NCI-H2029 (cell line): ENCODE measurements at places on chromosomes 16 and 17.
A peak's percentile ranks its signal among the peaks of the same experiment; 100 is the strongest.

GRCh38 chr17:29376667-29377270, 13.4 kb upstream of the TAOK1 start:
- DNase-seq: no peak

DNA sequence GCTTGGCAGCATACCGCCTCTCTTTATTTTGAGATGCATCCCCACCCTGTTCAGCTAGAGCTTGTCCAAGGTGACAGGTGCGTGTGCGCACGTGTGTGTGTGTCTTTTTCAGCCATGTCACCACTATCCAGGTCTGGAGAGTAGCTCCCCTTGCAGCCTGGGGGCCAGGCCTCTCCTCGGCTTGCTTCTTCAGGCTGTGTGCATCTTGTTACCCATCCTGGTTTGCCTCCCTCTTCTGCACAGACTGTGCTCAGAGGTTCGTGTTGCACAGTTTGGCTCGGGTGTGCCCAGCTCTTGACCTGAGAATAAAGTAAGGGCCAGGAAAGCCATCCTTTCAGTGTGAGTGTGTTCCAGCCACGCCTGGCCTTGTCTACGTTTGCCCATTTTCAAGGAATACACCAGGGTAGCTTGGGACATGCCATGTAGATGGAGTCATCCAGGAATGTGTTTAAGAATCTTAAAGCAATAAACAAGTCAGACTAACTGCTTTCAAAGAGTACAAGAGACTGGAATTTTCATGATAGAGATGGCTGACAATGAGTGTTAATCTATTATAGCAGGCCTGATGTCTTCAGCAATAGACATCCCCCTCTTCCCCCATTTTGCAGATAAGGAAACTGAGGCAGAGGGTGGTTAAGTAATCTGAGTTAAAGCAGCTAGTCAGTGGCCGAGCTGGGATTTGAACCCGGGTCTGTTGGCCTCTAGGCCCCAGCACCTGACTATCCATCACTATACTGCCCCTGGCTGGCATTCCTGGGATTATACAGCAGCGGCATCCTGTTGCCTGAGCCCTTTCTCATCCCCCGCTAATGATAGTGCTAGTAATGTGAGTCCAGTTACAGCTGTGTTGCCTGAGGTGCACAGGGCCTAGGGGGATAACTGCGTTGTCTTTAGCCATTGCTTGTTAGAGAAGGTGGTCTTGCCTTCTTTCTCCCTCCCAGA, 77.9 kb downstream of the KSR1 start:
- DNase-seq: no peak

DNA sequence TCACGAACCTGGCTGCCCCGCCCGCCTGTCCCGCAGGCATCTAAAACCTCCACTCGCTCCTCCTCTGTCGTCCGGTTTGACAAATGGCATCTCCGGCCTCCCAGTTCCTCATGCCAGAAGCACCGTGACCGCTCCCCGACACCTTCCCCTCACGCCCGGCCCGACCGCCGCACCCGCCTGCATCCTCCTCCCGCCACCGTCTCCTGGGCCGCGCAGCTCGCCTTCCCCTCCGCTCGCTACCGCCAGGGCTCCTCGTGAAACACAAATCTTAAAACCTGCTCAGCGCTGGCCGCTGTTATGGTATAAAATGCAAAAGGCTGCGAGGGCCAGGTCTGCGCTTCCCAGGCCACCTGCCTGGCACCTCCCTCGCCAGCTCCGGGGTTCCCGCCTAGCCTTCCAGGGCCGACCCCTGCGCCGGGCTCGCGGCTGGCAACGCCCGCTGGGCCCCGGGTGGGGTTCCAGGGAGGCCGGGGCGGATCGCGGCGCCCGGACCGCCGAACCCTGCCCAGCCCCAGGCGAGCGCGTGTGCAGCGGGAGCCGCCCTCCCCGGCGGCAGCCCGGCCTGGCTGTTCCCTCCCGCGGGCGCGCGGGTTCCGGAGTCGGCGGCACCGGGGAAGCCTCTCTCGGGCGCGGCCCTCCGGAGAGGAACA, 488 bp downstream of the SPSB3 start:
- no peak for DNase-seq

- DNase-seq: no peak
Observed at GRCh38 chr16:29314292-29314934, 92.1 kb downstream of the NPIPB11 start.

- no peak for DNase-seq
Observed at GRCh38 chr17:7132511-7133094, 18.0 kb upstream of the ASGR2 start.

DNA sequence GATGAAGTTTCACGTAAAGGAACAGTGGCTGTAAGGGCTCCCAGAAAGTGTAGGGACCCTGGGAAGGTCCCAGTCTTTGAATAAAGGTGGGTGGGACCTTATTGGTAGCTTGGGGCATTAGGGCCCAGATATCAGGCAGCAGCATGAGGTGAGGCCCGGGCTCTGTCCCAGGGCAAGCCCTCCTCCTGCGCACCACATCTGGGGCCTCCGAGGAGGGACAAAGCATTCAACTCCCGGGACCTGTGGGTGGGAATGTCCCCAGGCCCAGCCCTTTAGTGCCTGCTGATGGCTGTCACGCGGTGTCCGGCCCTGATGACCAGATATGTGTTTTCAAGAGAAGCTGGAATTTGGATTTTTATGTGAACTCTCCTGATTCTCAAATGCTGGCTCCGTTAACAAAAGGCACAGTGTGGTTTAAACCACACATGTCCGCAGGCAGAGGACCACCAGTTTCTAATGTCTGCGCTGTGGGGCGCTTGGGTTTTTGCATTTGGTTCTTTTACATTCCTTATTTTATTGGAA, 30.4 kb downstream of the RAI1 start:
- DNase-seq: no peak

DNA sequence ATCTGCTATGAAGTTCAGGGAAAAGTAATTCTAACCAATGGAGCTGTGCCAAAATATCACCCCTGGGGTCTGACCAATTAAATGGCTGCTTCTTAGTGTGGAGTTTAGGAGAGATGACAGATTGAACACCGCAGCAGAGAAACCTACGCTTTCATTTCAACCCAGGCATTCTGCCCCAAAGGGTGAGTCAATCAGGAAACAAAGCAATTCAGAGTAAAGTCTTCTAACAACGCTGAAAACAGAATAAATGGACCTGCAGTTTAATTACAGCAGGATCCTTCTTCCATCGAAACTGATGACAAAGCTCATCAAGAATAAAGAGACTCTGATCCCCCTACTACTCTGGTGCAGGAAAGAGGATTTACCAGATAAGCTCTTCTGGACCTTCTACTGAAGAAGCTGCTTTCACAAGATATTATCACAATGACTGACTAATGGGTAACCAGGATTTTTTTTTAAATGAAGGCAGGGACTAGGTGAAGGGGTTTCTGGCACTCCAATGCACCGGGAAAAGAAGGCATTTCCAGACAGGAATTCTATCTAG, 16.7 kb downstream of the RFFL start:
- no peak for DNase-seq

DNA sequence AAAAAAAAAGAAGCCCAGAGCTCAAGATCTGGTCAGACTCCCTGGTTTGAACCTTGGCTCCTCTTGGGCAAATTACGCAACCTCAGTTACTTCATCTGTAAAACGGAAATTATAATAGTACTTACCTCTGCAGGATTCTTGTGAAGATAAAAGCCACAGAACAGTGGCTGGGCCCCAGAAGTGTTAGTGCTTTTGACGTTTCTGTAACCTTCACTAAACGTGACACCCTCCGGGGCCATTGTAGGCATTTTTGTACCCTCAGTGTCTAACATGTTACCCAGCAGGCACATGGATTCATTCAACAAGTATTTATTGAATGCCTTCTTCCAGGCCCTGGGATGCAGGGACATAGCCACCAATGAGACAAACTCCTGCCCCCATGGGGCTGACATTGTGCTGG, 58.0 kb downstream of the PITPNC1 start:
- no peak for DNase-seq

DNA sequence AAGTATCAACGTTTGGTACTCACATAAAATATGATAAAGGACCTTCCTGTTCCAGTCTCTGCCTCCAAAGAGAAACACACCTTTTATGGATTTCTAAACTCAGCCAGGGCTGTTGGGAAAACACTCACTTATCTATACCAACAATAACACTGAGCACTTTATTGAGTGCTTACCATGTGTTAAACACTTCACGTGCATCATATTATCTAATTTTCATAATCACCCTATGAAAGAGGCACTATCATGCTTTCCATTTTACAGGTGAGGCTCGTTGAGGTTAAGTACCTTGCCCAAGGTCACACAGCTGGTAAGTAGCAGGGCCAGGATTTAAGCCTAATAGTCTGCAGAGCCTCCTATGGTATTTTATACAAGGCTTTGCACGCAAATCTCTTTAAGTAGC, 251.5 kb upstream of the SOX9 start:
- peak; percentile 11 for DNase-seq

- DNase-seq: no peak
Observed at GRCh38 chr17:74690409-74690825, 22.3 kb downstream of the CD300LF start.

- DNase-seq: no peak
Observed at GRCh38 chr16:48538746-48539484, 71.1 kb downstream of the N4BP1 start.

DNA sequence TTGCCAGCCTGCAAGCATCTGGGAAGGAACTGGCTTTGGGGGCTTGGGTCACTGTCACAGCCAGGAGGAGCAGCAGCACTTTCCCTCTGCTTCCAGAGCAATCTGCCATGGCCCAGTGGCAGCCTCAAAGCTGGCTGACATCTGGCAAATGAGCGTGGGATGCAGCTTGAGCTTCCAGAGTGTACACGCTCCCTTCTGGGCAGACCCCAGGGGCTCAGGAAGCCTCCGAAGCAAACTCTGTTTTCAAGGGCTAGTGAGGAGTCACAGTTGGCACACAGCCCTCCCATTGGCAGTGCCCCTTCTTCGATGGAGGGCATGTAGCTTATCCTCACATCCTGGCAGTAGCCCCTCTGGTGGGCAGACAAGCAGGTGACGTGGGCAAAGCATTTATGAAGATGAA, 249.6 kb downstream of the ENGASE start:
- DNase-seq: no peak

- DNase-seq: no peak
Observed at GRCh38 chr16:65005696-65006095, 116.2 kb downstream of the CDH11 start.

DNA sequence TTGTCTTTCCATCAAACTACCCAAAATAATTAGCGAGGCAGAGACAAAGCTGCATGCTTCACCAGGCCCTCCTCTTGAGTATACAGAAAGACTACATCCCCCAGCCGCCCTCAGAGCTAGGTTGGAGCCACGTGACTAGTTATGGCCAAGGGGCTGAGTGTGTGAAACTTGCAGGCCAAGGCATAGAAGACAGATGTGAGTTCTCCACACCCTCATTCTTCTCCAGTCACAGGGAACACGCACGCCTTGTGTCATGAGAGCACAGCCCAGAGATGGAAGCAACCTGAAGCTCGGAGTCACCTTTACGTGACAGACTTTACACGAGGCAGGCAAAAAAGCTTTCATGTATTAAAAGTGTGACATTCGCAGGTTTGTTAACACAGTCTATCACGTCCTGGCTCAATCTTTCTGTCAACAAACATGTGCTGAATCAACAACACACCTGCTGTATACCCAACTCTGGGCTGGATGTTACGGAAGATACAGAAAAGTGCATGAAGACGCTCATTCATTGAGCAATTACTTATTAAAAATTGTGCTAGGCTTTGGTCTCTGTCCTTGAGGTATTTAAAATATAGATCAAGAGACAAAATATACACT, 38.3 kb downstream of the STX8 start:
- DNase-seq: no peak

GRCh38 chr17:77577491-77577890, 381.0 kb upstream of the TNRC6C start:
- no peak for DNase-seq

DNA sequence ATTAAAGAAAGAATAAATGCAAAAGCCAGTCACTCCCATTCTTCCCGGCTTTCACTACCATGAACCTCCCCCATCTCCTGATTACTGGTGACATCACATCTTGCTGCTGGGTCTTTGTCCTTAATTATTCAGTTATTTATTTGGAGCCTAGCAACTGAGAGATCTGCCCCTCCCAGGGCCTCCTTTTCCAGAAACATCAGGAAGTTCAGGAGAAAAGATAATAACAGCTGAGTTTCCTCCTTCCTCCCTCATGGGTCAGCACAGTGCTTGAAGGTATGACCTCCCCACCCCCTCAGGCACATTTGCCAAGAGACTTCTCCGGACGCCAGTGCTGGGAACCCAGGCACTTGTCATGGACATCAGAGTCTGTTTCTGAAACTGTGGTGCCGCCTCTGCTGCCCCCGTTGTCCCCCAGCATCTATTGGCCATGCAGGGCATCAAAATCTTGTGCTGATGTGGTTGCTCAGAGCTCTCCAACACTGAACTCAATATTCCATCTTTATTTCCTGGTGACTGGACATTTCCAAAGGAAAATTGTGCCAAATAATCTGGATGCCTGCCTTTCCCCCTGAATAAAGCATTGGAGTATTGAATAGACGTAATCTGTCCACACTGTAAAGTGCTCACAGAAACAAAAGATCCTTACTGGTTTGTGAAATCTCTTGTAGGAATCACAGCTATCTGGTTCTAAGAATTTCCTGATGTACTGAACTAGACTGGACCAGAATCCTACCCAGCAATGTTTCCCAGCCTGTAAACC, 71.8 kb downstream of the ZNF18 start:
- no peak for DNase-seq

DNA sequence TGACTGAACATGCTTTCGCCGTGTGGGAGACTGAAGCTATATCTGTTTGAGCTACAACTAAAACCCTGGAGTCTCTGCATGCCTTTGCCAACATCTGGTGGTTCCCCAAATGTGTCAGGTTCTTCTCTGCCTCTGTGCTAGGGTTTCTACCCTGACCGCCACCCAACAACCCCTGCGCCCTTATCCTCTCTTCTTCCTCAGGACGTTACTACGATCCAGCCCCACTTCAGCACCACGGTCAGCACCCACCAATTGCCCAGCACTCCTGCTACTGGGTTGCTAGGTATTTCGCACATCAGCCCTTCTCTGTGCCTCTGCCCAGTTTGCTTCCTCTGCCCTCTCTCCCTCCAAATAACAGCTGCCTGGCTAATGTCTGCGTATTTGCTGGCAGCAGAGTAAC, 106.3 kb upstream of the HSBP1 start:
- DNase-seq: no peak

GRCh38 chr16:58853854-58854791, 120.0 kb upstream of the GOT2 start:
- DNase-seq: no peak

- DNase-seq: no peak
Observed at GRCh38 chr16:73915140-73915539, 381.5 kb upstream of the PSMD7 start.

DNA sequence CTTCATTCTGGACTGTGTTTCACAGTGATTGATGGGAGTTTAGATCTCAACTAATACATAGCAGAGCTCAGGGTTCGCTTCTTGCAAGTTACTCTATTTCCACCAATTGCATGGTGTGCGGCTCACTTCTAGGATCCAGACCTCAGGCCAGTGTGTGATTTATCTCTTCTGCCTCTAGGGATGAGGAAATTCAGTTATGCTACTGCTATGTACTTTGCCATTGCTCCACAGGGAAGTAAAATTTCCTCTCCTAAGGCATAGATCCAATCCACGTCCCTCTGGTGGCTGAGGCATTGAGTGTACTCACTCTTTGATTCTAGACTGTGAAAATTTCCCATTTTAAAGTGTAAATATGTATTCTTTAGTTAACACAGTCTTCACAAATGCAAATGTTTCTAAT, 214.1 kb downstream of the HS3ST3B1 start:
- no peak for DNase-seq
